ENCODE measurements at places on chromosomes 16 and 17. TPM values are rescaled to one million over a fixed set of nuclear protein-coding genes. Genes with fewer than 3 reads are reported as not detected.

ADAP2 gene
- 3.2 TPM for polyA plus RNA-seq

CAPNS2 gene
- polyA plus RNA-seq, result not detected

SMCR8 gene
- 10.8 TPM for polyA plus RNA-seq

TMIGD1 gene
- not detected for polyA plus RNA-seq

VTN gene
- polyA plus RNA-seq, result 0.46 TPM

HLF gene
- polyA plus RNA-seq, result 0.69 TPM

POLR2C gene
- polyA plus RNA-seq, result 84.0 TPM

All from fibroblast of lung (primary cell).